GM20000 (cell line): ENCODE measurements at places on chromosomes 7 and 10.

- DNase-seq: no peak
These were observed 25.1 kb downstream of the HDAC9 start for GRCh38 chr7:18520450-18521235.

- no peak for DNase-seq
These were observed 90.9 kb downstream of the NT5C2 start for GRCh38 chr10:103102195-103102594.

DNA sequence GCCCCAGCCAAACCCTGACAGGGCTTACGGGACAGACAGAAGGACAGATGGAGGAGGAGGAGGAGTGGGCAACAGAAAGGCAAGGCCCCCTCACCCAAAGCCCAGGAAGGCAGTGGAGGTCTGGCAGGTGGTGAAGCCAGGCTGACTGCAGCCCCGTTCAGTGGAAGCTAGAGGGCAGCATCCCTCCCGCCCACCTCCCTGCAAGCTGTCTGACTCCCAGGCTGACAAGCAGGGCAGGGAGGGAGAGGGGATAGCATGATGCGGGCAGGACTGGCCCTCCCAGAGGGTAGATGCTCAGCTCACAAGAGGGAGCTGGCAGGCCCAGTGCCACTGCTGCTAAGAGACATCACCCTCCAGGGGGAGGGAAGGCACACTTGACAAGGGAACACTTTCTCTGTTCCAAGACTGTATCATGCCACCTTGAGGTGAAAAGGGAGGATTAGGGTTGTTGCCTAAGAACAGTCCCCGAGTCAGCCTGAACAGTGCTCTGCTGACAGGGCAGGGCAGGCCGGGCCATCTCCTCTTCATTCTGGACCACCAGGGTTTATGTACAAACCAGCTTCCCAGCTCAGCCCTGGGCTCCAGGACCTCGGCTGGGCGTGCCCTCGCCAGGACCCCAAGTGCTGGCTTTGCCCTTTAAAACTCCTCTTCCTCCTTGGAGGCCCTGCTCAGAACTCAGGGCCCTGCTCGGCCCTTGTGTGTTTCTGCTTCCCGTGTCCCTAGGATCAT is 61.8 kb downstream of the RASGEF1A start:
- DNase-seq: peak; percentile 85

- no peak for DNase-seq
These were observed 293.4 kb downstream of the CELF2 start for GRCh38 chr10:11311027-11311426.

DNA sequence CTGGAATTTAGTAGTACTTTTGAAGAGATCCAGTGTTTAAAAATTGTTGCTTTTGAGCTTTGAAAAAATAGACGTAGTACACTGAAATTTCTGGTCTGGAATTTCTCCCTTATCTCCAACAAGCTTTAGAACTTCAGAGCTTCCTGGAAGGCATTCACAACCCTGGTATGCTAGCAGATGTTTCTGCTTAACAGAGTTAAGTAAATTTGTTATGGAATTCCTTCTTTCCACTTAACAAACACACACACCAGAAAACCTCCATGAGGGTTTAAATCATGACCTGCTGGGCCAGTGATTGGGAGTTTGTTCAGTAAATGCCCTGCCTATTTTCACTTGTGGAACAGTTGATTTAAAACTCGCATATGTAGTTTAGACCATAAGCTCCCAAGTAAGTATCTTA is 13.7 kb downstream of the ASB15 start:
- DNase-seq: no peak

DNA sequence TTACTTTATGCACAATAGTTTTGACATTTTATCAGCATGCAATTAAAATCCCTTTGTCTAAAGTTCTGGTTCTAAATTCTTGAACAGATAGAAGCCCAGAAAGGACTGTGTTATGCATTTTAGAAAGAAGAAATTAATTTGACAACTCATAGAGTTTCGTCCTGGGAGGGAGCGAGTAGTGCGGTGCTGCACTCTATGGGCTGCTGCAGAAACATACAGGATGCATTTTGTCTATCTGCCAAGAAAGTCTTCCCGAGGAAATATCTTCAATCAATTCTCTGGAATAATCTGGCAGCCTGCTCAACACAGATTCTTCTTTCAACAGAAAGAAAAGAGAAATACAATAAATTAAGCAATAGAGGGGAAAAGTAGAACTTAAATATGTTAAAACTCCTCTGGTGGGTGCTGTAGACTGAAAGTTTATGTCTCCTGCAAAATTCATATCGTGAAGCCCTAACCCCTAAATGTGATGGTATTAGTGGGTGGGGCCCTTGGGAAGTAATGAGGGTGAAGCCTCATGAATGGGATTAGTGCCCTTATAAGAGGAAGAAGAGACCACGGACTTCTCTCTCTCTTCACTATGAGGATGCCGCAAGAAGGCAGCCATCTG is 39.0 kb upstream of the IFRD1 start:
- DNase-seq: no peak

- no peak for DNase-seq
These were observed 64.0 kb downstream of the ZNF33B start for GRCh38 chr10:42574336-42574735.

DNA sequence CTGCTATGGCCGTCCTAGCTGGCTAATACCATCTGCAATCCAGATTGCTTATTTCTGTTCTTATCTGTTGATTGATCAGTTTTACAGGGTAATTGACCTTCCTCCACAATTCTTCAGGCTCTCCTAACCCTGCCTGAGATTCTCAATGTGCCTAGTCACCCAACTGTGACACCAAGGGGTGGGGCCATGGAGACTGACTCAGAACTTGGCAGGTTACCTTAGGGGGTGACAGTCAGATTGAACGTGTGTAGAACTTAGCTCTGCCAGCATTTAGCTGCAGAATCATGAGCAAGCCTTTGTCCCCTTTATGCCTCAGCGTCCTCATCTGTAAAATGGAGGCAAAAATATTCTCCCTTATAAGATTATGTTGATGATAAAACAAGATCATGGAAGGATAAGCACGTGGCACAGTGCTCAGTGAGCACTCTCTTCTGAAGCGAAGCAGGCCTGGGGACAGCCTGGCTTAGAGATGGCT is 19.1 kb upstream of the LEP start:
- DNase-seq: no peak

DNA sequence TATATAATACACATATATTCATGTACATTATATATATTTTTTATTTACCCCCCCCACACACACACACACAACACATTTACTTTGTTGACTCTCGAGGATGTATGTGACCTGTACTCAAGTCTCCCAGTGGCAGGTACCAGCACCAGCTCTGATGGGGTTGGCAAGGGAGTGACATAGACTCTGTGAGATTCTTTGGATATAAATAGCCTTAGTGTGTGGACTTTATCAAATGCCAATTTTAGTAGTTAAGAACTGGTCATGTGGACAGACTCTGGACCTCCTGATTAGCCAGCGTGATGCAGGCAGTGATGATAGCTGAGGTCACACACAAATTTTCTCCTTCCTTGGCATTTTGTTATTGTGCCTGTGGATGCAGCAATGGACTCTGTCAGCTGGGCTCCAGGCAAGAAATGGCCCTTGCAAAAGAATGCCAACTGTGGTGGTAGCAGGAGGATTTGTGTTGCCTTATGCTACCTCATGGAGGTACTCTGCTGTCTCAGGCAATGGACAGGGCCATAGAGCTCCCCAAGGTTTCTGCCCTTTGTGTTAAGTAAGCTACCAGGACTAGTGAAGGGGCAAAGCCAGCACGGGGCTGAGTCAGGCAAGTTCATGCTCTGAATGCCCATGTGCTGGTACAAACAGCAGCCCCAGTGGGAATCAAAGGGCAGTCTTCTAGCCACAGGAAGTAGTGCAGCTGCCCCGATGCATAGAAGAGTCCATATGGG is 224.6 kb upstream of the ZWINT start:
- DNase-seq: no peak

GRCh38 chr10:59917922-59918321 is 11.6 kb upstream of the CCDC6 start:
- DNase-seq: no peak

GRCh38 chr7:21108182-21108581 is 319.7 kb upstream of the SP4 start:
- no peak for DNase-seq

DNA sequence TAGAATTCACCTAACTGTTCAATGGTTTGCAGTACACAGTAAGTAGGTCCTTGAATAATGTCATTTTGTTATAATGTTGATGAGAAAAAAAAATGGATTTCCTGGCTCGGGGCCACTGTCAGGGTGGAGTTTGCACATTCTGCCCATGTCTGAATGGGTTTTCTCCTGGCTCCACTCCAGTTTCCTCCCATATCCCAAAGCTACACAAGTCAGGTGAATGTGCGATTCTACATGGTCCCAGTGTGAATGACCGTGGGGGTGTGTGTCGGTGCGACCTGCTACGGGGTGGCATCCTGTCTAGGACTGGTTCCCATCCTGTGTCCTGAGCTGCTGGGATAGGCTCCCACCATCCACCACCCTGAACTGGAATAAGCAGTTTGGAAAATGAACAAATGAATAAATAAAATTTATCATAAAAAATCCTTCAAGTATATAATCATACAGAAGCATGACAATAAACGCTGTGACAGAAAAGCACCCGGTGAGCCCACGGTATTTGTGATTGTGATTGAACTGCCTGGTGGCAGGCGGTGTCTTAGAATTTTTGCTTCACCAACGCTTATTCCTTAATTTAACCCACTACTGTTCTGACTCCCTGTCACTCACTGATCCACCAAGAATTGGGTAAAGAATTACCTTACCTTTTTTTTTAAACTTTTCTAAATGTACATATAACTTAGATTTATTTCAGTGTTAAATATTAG is 114.1 kb downstream of the ICA1 start:
- no peak for DNase-seq

- DNase-seq: no peak
These were observed 171.9 kb downstream of the RPS24 start for GRCh38 chr10:78205457-78206016.

DNA sequence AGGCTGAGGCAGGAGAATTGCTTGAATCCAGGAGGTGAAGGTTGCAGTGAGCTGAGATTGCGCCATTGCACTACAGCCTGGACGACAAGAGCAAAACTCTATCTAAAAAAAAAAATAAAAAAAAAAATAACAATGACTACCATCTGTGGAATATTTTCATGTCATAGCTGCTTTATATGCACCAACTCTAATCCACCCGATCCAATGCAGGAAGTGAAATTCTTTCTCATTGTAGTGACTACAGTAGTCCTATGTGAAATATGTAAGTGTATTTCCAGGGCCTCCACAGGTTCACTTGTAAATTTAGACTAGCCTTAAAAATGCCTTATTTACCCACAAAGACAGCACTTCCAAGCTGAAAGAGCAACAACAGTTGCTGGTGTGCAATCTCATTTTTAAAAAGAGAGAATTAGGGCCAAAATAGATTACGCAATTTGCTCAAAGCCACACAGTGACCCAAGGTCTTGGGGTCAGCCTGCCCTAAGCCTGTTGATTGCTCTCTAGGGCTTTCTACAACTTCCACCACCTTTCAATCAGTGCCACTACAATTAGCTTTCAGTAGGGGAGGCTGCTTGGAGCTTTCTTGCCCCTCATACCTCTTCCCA is 25.8 kb upstream of the EGFR start:
- no peak for DNase-seq

DNA sequence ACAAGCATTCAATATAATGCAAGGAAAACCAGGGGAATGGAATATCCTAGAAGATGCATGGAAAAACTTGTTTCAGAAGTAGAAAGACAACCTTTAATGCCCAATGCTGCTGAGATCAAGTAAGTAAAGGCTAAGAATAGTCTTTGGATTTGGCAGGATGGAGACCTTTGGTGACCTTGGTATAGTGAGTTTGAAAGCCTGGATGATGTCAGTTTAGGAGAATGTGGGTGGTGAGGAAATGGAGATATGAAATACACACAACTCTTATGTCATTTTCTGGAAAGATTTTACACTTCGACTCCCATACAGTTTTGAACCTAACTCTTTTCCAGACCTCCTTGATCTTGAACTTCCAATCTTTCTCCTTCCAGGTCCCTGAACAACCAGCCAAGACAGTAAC is 185.7 kb downstream of the TFEC start:
- DNase-seq: no peak

DNA sequence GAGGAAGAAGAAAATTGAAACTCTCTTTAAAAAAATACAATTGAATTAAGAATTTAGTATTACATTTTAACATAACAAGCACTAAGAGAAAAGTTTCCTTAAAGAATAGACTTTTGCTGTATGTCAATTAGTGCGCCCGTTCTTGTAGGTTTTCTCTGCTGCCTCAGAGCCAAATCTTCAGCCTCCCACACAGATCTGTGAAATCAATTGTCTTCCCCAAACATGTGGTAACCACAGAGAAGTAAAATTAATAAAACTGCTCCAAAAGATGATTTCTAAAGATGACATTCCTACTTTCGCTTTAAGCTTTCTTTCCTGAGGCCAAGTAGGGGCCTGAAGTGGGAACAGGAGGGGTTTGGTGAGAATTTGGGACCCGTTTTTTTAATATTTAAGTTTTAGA is 113.2 kb upstream of the ADO start:
- DNase-seq: no peak
